ENCODE measurements at places on chromosomes 1 and 21.
A peak's percentile ranks its signal among the peaks of the same experiment; 100 is the strongest.

DNA sequence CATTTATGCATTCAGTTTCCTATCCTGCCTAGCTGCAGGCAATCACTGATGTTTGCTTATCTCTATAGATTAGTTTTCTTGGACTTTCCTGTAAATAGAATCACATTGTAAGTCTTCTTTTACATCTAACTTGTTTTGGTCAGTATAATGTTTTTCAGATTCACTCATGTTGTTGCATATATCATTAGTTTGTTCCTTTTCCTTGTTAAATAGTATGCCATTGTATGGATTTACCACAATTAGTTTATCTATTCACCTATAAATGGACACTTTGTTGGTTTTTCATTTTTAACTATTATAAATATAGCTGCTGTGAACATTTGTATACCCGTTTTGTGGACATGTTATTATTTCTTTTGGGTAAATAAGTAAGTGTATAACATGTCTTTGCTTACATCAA lies 44.2 kb upstream of the BACH1 start:
- no peak for DNase-seq

DNA sequence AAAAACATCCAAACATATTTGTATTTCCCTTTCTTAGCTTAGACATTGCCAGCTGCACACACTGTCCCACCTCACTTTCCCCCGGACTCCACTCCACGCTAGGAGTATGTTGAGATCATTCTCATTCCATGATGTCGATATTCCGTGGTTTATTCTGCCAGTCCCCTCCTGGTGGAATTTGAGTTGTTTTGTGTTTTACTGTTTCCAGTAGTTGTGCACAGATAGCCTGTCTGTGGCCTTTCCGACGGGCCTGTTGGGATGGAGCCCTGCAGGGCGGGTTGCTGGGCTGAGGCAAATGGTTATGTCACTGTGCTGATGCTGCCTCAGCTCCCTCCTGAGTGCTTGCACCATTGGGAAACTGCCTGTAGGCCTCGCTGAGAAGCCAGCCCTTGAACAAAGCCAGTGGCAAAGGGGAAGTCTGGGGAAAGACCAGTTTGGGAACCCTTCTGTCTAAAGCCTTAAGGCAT lies 12.8 kb downstream of the TRAPPC10 start:
- DNase-seq = peak; percentile 45

- DNase-seq = no peak
These were observed 927.2 kb downstream of the BRINP3 start for GRCh38 chr1:189550498-189550897.

- no peak for DNase-seq
These were observed 3.1 kb downstream of the MORN1 start for GRCh38 chr1:2388004-2388913.

- DNase-seq = peak; percentile 44
These were observed 57.2 kb upstream of the PUM1 start for GRCh38 chr1:31122741-31123140.

DNA sequence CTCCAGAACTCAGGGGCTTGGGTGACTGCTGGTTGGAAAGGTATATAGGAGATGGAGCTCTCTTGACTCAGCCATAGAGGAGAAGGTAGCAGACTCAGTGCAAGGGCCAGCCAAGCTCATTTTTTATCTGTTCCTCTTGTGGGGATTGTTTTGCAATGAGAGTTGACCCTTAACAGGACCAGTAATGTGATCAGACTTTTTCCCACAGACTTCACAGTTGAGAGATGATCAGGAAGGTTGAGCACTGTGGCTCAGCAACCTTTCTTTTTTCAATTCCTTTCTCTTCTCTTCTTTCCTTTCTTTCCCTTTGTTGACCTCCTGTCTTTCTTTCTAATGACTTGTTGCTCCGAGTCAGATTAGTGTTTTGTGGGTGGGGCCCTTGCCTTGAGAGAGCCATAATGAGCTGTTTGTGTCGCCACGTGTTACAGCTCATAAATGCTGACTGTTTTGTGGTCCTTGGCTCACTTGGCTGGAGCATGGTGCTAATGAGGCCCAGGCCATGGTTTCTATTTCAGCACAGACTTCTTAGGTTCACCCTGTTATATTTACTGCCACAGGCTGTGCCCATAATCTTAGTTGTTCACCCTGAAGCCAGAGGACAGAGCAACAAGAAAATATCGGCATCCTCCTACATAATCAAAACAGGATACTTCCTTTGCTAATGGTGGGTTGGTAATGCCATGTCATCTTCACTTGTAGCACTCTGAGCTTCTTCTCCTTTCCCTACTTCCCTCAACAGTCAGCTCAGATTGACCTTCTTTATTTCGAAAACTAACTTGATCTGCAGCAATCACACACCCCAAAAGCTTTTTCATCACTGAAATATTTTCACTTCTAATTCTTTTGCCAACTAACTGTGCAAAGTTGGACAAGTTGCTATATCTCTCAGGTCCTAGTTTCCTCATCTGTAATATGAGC lies 13.9 kb downstream of the ADAM30 start:
- DNase-seq = no peak

GRCh38 chr1:111879081-111879480 lies 110.4 kb downstream of the KCND3 start:
- no peak for DNase-seq

DNA sequence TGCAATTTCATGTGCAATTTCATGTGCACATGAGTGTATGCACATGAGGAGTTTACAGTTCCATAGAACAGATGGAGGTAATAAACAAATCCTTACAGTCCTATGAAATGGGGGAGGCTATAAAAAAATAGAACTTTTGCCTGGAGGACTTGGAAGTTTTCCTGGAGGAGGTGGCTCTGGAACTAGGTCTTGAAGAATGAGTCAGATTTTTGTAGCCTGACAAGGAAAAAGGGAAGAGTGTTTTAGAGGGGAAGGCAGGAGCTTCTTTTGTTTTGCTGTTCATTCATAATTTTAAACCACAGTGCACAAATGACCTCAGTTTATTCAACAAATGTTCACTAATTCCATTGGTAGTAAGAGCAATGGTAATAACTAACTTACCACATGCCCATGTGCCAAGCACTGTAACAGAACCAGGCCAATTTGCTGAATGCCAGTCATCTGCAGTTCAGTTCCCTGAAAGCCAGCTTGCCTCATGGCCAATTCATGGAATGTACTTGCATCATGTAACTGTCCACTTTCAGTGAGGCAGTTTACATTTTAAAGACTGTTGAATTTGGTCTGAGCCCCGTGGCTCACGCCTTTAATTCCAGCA lies 2.7 kb downstream of the DIO1 start:
- DNase-seq = peak; percentile 61

- DNase-seq = no peak
These were observed 21.0 kb downstream of the CFAP74 start for GRCh38 chr1:1982379-1983232.

- DNase-seq = no peak
These were observed 397.9 kb downstream of the HHAT start for GRCh38 chr1:210726621-210727020.

DNA sequence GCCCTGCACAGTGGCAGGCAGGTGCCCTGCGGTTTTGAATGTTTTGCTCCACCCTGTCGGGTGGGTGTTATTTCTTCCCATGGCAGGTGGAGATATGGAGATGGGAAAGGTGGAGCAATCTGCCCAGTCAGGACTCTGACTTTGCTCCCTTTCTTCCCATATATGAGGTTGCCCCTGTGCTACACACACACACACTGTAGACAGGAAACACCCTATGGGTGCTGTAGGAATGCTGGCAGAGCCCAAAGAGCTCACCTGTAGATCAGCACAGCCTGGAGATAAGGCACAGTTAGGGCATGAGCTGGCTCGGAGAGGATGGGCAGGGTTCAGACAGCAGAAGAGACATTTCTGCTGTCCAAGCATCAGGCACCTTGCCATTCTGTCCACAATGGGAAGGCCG lies 246.0 kb upstream of the AJAP1 start:
- DNase-seq = no peak

GRCh38 chr1:233459968-233460367 lies 132.4 kb downstream of the MAP3K21 start:
- DNase-seq = no peak

- DNase-seq = no peak
These were observed 417.3 kb downstream of the USH2A start for GRCh38 chr1:216005916-216006315.

- no peak for DNase-seq
These were observed 10.0 kb upstream of the KPRP start for GRCh38 chr1:152747831-152748230.

- peak; percentile 74 for DNase-seq
These were observed 4.5 kb downstream of the EPHA2 start for GRCh38 chr1:16151196-16151994.

- DNase-seq = peak; percentile 4
These were observed 15.0 kb upstream of the F5 start for GRCh38 chr1:169601096-169601881.

DNA sequence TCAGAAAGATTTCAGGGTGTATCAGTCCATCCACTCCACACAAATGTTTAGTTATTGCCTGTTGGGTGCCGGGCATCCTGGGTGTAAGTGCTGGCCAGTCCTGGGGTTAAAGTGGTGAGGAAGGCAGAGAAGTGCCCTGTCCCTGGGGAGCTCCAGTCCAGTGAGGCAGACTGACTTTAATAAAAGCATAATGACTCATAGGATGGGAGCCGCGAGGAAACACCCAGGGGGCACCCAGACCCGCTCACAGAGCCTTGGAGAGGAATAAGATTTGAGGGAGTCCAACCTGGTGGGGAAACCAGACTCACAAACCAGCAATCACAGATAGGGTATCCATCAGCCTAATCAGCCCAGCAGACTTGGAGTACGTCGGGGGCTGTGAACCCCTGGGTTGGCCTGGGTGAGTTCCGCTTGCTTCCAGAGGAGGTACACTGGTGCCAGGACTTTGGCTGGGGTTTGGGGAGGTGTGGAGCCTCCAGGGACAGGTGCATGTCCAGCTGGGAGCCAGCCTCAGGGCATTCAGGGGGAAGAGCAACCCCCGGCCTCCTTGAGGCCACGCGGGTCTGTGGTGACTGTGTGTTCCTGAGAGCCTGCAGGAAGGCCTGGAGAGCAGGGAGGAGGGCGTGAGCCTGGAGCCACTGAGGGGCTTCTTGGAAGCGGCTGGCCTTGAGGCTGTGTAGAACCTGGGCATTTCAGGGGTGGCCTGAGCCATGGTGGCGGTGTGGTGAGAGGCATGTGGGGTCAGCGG lies 3.7 kb downstream of the PEAR1 start:
- DNase-seq = peak; percentile 93

GRCh38 chr1:5424802-5425703 lies 567.2 kb downstream of the NPHP4 start:
- DNase-seq = no peak

DNA sequence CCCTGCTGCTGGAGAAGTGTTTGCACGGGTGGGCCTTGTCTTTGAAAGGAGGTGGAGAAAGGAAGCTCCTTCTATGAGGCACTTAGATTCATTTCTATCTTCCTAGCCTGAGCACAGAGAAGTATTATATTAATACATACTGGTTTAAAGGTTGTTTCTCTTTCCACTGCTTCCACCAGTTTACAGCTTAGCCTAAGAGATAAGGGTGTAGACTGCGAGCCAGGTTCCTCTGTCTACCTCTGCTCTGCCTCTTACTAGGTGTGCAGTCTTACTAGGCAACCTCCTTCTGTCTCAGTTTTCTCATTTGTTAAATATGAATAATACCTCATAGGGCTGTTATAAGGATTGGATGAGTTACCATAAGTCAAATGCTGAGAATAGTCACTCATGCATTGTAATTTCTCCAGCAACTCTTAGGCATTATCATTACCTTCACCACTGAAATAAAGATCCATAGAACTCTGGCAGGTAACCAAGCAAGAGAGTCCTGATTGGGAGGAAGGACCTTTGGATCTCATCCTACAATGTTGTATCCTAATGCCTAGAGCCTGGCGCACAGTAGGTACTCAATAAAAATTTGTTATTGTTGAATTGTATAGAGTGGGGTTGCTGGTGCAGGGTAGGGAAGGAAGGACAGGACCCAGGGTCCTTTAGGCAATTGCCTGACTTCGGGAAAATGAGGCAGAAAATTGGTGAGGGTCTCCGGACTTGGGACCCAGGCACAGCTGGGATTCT lies 95.1 kb downstream of the TBX19 start:
- no peak for DNase-seq

DNA sequence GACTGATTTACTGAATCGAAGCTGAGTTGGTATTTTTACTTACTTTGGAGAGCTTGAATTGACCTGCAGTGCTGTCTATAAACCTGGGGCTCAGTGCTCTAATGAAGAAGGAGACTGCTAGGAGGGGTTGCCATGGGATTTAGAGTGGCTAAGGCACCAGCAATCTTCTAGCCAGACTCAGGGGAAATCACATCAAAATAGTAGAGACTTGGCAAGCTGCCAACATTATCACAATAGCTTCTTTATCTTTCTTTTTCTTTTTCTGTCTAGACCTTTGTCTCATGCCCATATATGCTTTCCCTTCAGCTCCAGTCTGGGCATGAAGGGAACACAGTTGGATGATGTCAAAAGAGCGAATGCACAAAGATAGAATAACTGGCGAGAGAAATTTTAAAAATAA lies 301.1 kb upstream of the DPYD start:
- DNase-seq = no peak

DNA sequence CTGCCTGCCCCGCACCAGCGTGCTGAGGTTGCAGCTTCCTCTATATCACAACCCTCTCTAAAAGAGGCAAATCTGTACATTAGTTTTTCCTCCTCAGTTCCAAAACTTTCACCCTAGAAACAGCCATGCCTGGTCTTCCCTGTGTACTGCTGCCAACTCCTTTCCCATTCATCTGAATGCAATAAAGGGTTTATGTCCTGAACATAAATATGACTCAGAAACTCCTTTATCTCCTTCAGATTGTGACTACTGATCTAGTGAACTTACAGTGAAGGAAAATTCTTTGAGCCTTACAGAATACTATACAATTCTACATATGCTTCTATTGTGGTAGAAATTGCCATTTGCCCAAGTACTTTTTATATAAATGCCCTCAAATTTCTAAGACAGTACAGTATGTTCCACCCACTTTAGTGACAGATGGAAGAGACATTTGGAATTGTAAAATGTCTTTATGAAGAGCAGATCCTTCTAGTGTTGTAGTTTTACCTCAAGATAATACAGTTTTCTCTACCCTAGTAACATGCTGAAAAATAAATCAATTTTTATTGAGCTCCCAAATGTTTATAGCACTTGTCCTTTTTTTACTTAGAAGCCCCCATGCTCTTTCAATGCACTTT lies 345.1 kb upstream of the SNX7 start:
- DNase-seq = no peak

GRCh38 chr1:160618327-160618726 lies 28.5 kb downstream of the SLAMF1 start:
- DNase-seq = no peak

DNA sequence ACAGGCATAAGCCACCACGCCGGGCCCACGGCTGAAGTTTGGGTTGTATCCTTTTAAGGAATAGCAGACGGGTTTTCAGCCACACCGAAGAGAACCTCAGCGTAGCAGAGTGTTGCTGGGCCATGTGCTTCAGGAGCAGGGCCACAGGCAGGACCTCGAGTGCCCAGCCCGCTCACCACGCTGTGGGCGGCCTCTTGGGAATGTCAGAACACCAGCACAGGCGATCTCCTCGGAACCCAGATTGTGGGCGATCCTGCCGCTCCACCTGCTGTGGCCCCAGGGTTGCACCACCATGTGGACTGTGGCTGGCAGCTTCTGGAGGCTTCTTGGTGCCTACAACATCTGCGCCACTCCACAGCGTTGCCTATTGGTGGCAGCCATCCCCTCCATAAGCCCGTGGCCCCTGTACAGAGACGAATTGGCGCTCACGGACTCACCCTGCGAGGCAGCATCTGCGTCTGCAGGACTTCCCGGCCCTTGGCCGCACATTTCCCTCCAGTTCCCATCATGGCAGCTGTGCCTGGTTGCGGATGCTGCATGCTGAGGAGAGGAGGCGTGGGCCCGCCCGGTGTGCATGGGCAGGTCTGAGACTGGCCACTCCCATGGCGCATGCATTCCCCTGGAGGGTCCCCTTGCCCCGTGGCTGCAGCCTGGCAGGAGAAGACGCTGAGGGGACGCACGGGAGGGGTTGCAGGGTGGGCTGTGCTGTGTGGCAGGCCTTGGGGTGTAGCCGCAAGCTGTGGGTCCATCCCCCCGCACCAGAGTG lies 69.3 kb downstream of the SKI start:
- DNase-seq = no peak
